KG1 (cell line): ENCODE measurements at places on chromosomes 5 and 9.

GRCh38 chr5:10310066-10310779 is 2.5 kb upstream of the CMBL start:
- no peak for DNase-seq

DNA sequence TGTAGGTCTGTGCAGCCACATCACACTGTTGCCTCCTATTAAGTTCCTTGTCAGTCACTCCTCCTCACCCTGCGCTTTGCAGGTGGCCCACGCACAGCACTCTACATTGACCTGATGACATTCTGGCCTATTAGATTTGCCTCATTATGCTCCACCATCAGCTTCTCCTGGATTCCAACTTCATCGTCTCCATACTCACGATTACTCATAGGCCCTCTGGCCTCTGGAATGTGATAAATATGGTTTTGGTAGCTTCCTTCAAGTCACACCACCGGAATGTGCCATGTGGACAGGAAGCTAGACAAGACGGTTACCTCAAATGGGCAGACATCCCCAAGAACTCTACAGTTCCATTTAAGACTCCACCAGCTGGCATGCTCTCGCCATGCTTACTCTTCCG is 158.0 kb upstream of the LHFPL2 start:
- no peak for DNase-seq

DNA sequence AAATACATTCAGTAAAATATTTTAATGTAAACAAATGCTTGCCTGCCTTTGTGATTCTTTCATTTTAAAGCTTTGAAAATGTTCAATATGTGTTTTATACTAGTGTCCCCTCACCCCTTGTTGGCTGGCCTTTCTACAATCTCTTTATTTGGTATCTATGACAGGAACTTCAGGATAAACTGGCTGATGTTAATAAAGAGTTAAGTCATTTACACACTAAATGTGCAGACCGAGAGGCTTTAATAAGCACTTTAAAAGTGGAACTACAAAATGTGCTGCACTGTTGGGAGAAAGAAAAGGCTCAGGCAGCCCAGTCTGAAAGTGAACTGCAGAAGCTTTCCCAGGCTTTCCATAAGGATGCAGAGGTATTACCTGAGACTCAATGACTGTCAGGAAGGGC is 171.8 kb downstream of the CCDC171 start:
- DNase-seq = no peak

GRCh38 chr5:88401228-88401627 is 132.6 kb upstream of the TMEM161B start:
- DNase-seq = no peak
